Activated CD8-positive, alpha-beta memory T cell treated with anti-CD3 and anti-CD28 coated beads for 4 hours (primary cell): ENCODE measurements at places on chromosomes 1 and 21.

- no peak for DNase-seq
These were observed 145.1 kb downstream of the CNIH3 start for GRCh38 chr1:224761245-224761644.

- peak; percentile 15 for DNase-seq
These were observed 6.2 kb downstream of the S100A7A start for GRCh38 chr1:153422450-153423068.

- DNase-seq, result no peak
These were observed 67.8 kb downstream of the BACH1 start for GRCh38 chr21:29366532-29366931.

- no peak for DNase-seq
These were observed 47.2 kb downstream of the ATP6V1G3 start for GRCh38 chr1:198493329-198493728.

DNA sequence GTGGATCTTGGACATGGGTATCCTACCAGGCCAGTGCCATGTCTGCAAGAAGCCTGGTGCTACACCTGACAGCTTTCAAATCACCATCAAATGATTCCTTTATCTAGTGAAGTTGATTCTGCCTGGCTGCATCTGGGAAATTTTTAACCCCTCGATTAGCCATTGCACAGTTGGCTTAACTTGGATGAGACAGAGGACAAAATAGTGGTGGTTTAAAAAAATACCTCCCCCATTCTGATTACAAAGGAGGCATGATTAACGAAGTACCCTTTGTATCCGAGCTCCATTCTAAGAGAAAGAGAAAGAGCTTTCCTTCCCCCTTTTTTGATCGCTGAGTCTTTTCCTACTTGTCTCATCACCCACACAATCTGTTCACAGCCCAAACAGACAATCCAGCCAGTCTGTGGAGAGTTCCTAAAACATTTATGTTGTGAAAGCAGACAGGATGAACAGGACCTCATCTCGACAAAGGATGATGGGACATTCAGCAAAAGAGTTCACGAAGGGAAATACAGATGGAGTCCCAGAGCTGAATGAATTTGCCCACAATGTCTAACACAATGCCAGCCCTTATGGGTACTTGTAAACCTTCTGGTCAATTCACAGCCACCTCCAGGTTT, 20.5 kb downstream of the WLS start:
- no peak for DNase-seq

- DNase-seq, result no peak
These were observed at the start of gene RHBDL2 for GRCh38 chr1:38941527-38942019. RHBDL2 (minus strand) TSS chr1:38941830; CDS start chr1:38919212, 22,618 bp downstream.

- DNase-seq, result no peak
These were observed 36.8 kb downstream of the C1orf21 start for GRCh38 chr1:184423649-184424048.

DNA sequence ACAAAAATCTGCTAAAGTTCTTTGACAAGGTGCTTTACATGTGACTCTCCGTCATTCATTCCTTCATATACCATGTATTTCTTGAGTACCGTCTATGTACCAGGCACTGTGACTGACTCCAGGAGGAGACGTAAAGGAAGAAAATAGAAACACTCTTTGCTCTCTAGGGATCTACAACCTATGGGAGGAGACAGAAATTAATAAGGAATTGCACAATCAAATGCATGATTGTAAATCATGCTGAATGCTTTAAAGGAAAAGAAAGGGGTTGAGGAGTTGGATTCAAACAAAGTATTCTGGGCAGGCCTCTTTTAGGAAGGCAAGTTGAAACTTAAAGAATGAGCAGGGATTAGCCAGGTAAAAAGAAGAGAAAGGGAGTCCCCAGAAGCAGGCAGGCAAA, 239.1 kb upstream of the FGGY start:
- DNase-seq, result no peak

- no peak for DNase-seq
These were observed 8.2 kb downstream of the RHBG start for GRCh38 chr1:156376958-156377919.

GRCh38 chr1:47689894-47690293, 252.1 kb downstream of the FOXD2 start:
- no peak for DNase-seq

GRCh38 chr1:180888870-180889269, 23.8 kb upstream of the KIAA1614 start:
- DNase-seq, result no peak

GRCh38 chr1:160226623-160227022, 21.4 kb downstream of the PEA15 start:
- DNase-seq, result no peak

DNA sequence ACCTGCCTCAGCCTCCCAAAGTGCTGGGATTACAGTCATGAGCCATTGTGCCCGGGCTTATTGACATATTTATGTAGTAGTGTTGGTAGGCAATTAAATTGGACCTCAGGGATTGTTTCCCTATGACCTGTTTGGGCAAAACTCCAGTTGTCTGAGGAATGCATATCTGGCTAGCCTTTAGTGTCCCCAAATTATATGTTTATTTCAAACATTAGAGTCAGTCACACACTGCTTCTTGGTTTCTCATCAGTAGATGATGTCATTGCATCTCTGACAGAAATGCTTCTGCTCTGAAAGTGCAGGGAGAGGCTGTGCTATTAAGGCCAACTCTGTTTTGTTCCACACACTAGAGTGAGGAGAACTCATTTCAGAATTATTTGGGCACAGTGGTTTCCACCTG, 12.5 kb downstream of the PIP5K1A start:
- no peak for DNase-seq

DNA sequence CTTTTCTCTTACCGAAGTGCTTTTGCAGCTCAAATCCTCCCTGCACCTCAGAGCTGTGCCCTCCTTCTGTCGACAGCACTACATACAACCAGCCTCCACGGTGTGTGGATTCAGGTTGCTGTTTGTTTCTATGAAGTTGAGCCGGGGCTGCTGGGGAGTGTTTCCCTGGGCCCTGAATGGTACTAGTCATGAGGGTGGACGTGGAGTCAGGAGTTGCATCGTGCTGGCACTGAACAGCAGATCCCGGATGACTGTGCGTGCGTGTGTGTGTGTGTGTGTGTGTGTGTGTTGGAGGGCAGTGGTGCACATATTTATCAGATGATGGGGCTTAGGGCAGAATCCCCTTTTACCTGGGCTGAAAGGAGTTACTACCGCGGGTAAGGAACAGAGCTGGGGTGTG, 47.0 kb downstream of the ACTL8 start:
- no peak for DNase-seq

GRCh38 chr1:185421485-185422107, 104.6 kb upstream of the IVNS1ABP start:
- DNase-seq, result no peak

DNA sequence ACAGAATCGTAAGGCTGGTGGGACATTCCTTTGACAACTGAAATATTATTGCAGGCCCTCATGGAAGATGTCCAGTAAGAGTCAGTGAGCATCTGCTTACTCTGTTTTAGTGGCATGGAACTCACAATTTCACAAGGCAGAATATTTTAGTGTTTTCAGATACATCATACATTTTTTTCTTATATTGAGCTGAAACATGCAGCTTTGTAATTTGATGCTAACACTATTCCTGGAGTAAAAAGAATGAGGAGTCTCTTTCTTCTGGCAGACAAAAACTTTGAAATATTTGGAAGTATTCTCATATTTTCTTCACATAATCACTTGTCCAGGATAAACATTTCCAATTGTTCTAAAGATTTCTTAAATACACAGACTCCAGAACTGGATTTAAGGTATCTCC, 17.7 kb downstream of the CLDN17 start:
- DNase-seq, result no peak

- no peak for DNase-seq
These were observed 146.0 kb downstream of the RERE start for GRCh38 chr1:8671306-8671917.

DNA sequence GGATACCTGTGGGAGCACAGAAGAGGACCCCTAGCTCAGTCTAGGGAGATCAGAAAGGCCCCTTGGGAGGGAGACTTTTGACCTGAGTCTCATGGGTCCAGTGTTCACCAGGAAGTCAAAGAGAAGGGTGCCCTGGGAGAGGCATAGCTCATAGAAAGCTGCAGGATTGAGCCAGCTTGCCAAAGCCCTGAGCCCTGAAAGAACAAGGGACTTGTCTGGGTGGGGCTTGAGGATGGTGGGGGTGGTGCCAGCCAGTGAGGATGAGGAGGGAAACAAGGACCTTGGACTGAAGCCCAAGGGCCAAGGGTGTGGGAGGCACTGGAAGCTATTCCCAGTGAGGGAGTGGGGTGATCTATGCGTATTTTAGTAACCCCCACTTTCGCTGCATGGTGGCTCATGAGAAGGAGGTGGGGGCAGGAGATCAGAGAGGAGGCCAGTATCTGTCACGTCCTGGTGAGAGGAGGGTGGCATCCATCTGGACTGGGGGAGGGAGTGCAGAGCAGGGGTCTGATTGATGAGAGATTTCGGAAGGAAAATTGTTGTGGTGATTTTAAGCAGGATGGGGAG, 28.4 kb downstream of the DMBX1 start:
- no peak for DNase-seq

GRCh38 chr1:9169601-9170137, 40.8 kb upstream of the GPR157 start:
- no peak for DNase-seq

DNA sequence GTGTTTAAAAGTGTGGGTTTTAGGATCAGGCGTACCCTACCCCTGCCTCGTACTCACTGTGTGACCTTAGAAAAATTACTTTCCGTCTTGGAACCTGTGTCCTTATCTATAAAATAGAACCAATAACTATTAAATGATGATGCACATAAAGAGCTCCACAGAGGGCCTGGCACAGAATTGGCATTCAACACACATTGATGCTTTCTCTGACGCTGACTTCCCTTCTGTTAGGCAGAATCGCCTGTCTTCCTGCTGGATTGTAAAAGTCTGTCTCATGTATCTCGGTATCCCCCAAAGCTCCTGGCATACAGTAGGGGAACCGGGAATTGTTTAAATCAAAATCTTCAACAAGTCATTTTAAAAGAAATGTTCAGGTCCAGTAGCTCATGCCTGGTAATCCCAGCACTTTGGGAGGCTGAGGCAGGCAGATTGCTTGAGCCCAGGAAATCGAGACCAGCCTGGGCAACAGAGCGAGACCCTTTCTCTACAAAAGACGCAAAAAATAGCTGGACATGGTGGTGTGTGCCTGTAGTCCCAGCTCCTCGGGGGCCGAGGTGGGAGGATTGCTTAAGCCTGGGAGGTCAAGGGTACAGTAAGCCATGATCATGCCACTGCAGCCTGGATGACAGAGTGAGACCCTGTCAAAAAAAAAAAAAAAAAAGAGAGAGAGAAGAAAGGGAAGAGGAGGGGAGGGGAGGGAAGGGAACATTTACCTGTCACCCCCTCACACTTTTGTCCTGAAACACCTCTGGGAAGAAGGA, 41.3 kb upstream of the FHAD1 start:
- DNase-seq, result no peak
